ENCODE measurements at places on chromosomes 16 and 17. TPM values are rescaled to one million over a fixed set of nuclear protein-coding genes. Genes with fewer than 3 reads are reported as not detected.

- DNase-seq: no peak
Observed at GRCh38 chr17:55166506-55166905, 98.3 kb upstream of the HLF start.

DNA sequence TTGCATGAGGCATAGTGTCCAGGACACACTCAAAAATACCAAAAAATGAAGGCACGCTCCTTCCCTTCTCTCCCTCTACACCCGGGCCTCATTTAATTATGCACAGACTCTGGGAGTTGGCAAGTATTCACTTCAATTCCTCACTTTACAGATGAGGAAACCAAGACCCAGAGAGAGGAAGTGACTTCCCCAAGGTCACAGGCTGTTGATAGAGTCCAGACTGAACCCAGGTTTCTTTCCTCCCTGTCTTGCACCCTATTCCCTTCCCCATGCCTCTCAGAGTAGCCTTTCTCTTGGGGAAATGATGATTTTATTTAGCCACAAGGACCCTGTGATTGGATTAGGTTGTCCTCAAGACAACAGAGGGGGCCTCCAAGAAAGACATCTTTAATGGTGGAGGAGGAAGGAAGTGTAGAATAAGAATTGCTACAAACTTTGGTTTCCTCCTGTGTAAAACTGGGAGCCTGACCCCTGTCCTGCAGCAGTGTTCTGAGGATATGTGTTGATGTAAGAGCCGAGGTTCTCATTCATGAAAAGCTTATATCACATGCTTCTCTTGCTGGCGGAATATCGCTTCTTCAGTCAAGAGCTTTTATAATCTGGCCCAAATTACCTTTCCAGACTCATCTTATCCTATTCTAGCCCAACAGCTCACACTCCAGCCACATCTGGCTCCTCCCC, 48.8 kb upstream of the SIAH1 start:
- no peak for DNase-seq

The SSTR5 gene
- 14.7 TPM for total RNA-seq

The GPRC5C gene
- total RNA-seq: 37.2 TPM

- DNase-seq: no peak
Observed at GRCh38 chr17:62746941-62747340, 61.2 kb downstream of the MARCHF10 start.

GRCh38 chr17:29124135-29124924, 55.9 kb downstream of the MYO18A start:
- DNase-seq: no peak

DNA sequence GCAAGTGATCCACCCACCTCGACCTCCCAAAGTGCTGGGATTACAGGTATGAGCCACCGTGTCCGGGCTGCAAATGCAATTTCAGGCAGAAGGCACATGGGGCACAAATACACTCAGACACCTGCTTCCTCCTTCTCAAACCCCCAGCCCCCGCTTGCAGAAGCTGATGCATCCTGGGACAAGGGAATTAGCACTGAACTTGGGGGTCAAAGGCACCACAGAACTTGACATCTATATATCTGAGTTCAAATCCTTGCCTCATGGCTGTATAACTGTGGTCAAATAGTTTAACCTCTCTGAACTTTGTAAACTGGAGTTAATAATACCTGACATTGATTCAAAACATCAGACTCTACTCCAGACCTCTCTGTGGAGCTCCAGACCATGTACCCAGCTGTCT, 4.1 kb upstream of the ARL5C start:
- no peak for DNase-seq

DNA sequence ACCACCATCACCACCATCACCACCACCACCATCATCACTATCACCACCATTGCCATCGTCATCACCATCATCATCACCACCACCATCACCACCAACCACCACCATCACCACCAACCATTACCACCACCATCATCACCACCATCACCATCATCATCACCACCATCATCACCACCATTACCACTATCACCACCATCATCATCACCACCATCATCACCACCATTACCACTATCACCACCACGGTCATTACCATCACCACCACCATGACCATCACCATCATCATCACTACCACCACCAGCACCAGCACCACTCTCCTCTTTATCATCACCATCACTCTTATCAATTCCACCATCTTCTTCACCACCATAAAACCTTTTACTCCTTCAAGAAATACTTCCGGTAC, 1.1 kb upstream of the TMEM114 start:
- no peak for DNase-seq

Measured in Right ventricle myocardium inferior (tissue), 1 donor.